ENCODE measurements at places on chromosomes 13 and 19.

DNA sequence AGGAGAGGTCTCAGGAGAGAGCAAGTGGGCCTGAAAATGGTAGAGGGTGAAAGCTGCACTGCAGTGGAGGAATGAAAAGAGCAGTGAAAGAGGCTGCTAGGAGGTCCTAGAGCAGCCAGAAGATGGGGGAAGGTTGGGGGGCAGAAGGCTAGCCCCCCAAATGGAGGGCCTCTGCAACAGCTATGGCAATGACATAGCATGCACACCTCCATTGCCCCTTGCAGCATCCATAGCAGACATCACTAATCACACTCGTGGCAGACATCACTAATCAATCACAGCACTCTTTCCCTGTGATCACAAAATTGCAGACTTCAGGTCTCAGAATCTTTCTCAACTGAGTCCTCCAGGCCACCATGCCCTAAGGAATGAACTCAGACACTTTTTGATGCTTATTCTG is 21.9 kb downstream of the CCL25 start:
- no peak for DNase-seq

GRCh38 chr19:43438291-43439031 is 23.8 kb downstream of the TEX101 start:
- DNase-seq: no peak

DNA sequence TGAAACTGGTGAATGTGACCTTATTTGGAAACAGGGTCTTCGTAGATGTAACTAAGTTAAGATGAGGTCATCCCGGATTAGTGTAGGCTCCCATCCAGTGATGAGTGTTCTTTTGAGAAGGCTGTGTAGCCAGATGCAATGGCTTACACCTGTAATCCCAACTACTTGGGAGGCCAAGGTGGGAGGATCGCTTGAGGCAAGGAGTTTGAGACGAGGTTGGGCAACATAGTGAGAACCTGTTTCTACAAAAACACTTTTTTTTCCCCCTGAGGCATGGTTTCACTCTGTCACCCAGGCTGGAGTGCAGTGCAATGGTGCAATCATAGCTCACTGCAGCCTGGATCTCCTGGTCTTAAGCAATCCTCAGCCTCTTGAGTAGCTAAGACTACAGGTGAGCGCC is 36.4 kb downstream of the FBN3 start:
- DNase-seq: no peak

GRCh38 chr19:1672769-1673644 is 20.6 kb upstream of the TCF3 start:
- no peak for DNase-seq

DNA sequence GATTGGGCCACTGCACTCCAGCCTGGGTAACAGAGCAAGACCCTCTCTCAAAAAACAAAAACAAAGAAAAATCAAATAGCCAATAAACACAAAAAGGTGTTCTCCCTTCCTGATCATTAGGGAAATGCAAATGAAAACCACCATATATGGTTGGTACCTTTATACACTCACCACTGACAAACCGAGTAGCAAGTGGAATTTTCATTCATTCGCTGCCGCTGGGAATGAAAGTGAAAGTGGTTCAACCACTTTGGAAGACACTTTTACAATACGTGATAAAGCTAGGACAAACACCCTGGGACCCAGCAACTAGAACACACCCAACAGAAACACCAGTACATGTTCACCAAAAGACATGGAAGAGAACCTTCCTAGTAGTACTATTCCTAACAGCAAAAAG is 21.0 kb downstream of the GRIK5 start:
- DNase-seq: no peak

GRCh38 chr13:39486758-39487157 is 116.2 kb downstream of the LHFPL6 start:
- no peak for DNase-seq

- DNase-seq: no peak
These were observed 2.9 kb upstream of the FRY start for GRCh38 chr13:32028711-32029110.

GRCh38 chr19:50432221-50433028 is at the start of gene MYBPC2:
Gene MYBPC2 (plus strand): TSS chr19:50432892. CDS start chr19:50432954, 62 bp downstream.
- no peak for DNase-seq

GRCh38 chr13:97223037-97223710 is 1.0 kb downstream of the MBNL2 start:
- no peak for DNase-seq

DNA sequence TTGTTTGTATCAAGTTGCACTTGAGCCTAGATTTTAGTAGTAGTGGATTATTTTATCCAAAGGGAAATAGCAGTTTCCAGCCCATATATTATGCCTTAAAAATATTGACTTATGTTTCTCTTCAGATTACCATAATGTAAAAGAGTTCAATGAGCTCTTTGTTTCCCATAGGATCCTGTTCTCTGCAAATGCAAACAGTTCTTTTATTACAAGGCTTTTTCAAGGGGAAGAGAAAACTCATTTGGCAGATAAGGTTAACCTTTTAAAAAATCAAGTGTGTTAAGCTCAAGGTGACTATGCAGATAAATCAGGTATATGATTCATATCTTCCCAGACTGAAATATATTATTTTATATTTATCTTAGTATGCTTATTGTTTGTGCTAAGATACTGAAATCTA is 961.2 kb upstream of the SPRY2 start:
- no peak for DNase-seq

- no peak for DNase-seq
These were observed at the start of gene CD37 for GRCh38 chr19:49335071-49335783. Gene CD37 (plus strand): TSS chr19:49335406. CDS start chr19:49335541, 135 bp downstream.

- DNase-seq: no peak
These were observed 6.7 kb downstream of the PCID2 start for GRCh38 chr13:113201815-113202214.

DNA sequence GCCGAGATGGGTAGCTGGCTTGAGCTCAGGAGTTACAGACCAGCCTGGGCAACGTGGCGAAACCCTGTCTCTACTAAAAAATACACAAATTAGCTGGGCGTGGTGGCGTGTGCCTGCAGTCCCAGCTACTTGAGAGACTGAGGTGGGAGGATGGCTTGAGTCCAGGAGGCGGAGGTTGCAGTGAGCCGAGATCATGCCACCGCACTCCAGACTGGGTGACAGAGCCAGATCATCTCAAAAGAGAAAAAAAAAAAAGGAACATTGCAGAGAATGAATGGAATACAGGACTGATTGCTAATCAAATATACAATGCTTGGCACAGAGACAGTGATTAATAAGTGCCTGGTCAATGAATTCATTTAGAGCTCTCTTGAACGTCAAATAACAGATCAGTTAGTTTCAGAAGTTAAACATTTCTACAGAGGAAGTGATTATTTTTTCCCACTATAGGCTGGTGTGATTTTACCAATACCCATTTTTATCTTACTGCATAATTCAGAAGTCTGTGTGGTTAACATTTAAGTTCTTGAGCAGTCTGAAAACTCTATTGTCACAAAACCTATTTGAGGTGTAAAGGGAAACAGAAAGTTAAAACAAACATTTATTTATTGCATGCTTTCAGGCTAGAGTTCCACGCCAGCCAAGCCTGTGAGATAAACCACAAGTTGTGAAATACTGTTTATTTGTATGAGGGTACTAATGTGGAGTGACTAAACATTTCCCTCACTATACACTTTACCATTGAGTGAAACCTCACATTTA is 7.7 kb upstream of the TBC1D4 start:
- DNase-seq: no peak

DNA sequence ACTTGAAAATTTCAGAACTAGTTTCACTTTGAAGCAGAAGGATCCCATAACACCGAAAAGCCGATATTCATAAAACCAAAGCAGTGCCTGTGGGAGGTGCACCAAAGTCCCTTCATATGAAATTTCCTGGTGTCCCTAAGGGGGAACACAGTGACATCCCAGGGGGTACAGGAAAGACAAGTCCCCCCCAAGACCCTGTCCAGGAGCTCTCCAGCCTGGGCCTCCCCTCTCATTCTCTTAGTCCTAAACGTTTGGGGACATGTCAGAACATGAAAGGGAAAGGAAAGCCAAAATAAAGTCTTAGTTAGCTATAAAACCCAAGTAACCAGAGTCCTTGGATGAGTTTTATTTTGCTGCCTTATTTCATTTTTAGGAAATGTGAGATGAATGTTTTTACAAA is 56.6 kb downstream of the MRPL57 start:
- no peak for DNase-seq

GRCh38 chr13:45219938-45220375 is 19.1 kb upstream of the KCTD4 start:
- DNase-seq: no peak

GRCh38 chr19:53849237-53849676 is 18.4 kb upstream of the MYADM start:
- no peak for DNase-seq

DNA sequence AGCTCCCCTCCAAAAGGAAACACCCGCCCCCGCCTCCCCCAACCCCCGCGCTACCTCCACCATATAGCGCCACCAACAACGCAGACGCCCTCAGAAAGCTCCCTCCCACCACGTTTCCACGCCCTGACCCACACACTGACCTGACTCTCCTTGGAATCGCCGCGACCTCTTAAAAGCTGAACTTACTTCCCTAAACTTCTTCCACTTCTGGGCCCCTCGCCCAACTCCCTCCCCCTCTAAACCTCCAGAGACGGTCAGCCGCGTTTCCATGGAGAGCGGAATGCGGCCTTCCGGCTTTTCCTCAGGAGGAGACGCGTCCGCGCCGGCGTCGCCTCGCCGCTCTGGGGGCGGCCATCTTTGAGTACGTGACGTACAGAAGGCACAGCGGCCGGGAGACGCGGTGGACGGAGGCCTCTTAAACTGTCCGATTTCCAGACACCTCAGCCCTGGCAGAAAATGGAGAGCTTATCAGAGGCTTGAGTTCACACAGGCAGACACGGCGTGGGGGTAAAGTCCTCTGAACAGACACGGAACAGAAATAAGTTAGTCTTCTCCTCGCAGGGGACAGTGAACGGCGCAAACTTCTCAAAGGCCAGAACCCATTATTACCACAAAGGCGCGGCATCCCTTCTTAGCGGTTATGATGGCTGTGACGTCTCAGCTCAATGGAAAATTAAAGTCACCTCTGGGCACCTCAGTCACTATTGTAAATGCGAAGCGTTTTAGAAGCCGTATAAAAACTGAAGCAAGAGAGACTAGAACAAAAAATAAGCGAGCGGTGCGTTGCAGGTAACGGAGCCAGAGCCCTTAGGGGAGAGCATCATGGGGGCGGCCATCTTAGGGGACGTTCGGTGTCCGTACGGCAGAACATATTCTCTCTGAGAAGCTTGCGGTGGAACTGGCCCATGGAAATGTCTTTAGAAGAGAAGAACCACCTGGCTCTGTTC is at the start of gene ZNF432:
Gene ZNF432 (minus strand): TSS at position 284 of the 947 bp plus-strand sequence. CDS start 1,970 bp downstream, outside the sequence.
- DNase-seq: peak; percentile 62

DNA sequence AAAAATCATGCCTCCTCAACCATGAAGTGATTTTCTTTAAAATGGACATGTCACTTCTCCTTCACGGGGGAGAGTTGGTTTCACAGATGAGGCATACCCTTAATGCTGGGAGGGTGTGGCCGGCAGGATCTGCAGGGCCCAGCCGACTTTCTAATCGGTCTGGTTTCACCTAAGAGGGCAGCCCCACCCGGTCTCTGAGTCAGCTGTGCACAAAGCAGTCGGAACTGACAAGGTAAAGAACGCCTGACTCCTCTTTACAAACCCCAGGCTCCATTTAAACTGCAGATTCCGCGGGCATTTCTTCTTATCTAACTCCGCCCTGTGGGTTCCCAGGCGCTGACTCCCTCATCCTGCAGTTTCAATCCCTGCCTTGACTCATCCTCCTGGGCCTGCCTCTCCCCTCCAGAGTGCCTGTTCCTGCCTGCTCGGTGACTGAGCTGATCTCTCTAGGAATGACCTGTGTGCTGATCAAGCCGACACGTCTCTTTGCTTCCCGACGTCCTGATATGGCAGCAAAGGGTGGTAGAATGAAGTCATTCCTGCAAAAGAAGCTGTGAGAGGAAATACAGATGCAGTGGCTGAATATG is 63.4 kb downstream of the EFNB2 start:
- DNase-seq: no peak
